ENCODE measurements at places on chromosomes 7 and 10.
A peak's percentile ranks its signal among the peaks of the same experiment; 100 is the strongest.

GRCh38 chr10:6279540-6280267 is 77.0 kb downstream of the PFKFB3 start:
- no peak for DNase-seq

DNA sequence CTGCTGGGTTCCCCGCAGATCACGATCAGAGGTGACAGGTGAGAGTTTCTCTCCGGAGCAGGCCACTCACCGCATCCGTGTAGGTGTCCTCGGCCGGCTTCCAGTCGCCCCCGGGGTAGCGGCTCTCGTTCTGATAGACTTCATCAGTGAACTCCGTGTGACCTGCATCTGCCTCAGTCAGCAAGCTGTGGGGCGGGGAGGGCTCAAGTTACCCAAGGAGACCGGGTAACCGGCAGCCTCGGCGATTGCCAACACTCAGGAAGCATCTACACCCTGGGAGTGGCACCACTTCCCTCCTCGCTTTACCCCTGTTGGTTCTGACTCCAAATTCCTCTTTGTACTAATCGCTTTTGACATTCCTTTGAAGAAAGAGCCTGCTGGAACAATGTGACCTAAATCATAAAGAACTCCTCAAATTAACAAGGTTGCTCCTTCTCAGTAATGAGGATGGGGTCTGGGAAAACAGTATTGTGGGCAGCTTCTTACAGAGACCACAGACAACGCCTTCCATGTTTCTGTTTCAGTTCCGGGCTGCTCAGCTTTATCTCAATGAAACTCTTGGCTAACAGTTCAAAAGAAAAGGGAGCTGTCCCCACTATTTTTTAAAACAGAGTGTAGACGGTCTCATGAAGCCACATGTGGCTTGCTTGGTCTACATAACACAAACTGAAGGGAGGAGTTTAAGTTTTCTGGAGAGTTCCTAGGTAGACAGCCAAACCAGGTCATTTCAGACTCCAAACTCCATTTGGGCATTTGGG is 118.1 kb downstream of the MYOF start:
- DNase-seq: no peak

GRCh38 chr10:12156367-12157123 is 27.1 kb downstream of the SEC61A2 start:
- no peak for DNase-seq

DNA sequence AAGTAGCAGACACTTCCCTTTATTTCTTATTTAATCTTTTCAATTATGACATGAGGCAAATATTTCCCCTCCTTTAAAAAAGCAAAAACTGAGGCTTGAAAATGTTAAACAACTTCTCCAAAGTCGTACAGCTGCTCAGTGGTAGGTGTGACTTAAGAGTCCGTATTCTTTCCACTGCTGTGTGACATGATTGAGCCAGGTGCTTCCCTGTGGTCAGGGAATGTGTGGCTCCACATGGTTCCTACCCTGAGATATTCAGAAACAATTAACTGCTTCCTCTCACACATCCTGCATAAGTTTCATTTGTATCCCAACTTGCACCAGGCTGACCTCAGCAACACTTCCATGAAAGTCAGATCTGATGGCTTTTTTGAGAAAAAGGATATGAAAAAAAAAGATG is 13.6 kb downstream of the OPALIN start:
- DNase-seq: no peak

DNA sequence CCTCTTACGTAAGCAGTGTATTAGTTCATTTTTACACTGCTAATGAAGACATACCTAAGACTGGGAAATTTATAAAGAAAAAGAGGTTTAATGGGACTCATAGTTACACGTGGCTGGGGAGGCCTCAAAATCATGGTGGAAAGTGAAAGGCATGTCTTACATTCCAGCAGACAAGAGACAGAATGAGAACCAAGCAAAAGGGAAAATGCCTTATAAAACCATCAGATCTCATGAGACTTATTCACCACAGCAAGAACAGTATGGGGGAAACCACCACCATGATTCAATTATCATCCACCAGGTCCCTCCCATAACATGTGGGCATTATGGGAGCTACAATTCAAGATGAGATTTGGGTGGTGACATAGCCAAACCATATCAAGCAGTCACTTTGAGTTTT is 126.3 kb upstream of the CXCL12 start:
- no peak for DNase-seq

DNA sequence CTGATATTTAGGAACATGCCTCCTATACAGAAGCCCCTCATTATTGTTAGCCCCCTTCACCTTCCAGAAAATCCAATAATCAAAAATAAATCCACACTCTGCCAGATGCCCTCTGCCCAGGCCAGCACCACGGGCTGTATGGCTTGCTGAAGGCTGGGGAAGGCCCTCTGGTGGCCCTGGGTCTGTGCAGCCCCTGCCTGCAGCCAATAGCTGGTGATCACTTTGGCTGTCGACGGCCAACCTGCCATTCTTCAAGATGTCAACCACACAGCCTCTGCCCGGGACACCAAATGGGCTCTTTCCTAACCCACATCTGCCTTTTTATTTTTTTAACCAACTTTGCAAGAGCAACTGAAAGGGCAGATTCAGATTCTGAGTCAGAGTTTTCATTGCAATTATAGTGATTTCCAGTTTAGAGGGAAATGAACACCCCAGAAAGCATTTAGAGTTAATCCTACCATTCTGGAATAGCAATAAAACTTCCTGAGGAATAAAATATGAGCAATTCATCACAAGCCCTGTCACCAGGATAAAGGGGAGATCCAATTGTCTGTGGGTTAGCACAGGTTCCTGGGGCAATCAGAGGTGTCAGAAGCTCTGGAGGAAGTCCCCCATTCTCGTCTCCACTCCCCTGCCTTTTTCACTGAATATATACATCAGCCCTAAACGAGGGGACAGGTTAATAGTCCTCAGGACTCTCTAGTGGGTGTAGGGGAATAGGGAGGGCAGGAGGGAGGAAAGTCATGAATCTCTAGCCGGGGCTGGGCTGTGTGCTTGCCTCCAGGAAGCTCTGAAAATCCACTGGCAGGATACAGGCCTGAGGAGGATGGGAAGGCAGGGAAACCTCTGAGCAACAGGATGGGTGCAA is 211.3 kb downstream of the GRID1 start:
- DNase-seq: no peak

GRCh38 chr7:46908770-46909169 is 673.1 kb downstream of the TNS3 start:
- no peak for DNase-seq

DNA sequence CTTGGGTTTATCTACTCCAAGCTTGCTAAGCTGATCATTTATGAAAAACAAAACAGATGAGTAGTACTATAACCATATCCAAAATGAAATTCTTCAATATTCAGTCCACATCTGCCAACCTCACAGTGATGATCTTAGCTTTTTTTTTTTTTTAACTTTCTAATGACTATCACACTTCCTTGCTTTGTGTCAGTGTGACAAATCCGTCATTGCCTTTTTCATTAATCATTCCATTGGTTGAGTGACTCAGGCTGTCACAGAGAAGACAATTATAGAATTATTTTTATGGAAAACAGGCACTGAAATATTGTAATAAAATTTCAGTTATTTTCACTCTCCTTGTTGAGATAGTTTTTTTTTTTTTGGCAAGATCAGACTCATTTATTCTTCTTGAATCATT is 70.7 kb downstream of the CPVL start:
- DNase-seq: no peak

- DNase-seq: no peak
Measured at GRCh38 chr10:24374134-24374915, 165.4 kb downstream of the KIAA1217 start.

DNA sequence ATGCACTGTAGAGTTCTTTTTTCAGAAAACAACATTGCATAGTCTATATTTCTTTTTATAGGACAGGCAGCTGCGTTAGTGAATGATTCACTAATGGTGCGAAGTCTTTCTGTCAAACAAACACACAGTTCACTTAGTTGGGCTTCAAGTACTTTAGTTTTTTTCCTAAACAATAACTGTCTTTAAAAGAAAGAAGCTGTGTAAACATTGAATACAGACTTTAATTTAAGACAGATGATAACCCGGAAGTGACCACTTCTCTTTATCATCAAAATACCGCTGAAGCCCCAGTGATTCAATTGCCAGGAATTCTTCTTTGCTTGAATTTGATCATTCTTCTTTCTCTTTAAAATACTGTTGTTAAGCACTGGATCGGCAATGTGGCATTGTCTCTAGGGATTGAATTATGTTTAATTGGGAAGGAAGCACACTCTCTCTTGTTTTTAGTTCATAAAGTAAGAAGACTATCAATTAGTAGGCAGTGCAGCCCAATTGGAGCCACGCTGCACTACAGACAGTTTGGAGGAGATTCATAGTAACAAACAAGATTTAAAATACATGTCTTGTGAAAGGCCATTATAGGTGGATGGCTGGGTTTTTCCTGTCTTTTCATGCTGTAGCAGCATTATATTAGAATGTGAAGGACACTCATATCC is 30.4 kb downstream of the CNTNAP2 start:
- DNase-seq: peak; percentile 4

- DNase-seq: no peak
Measured at GRCh38 chr7:50369143-50370026, 64.9 kb downstream of the IKZF1 start.

- peak; percentile 86 for DNase-seq
Measured at GRCh38 chr7:36970551-36971514, 246.5 kb upstream of the AOAH start.

- DNase-seq: no peak
Measured at GRCh38 chr7:7478569-7478968, 57.1 kb downstream of the COL28A1 start.

DNA sequence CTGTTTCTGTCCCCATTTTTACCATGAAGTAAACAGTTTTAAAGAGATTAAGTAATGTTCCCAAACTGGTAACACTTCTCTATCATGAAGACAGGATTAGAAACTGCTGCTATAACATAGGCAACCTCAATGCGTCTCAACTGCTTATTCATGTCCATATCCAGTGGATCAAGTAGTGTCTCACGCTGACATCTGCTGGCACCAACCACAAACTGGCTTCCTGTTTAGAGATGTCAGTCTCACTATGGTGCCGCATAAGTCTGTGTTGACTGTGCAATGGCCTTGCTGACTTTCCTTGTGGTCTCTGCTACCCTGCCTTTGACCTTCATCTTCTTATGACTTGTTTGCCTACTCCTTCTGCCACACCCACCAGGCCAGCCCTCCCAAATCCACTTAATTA is 369.6 kb upstream of the DPP6 start:
- no peak for DNase-seq

DNA sequence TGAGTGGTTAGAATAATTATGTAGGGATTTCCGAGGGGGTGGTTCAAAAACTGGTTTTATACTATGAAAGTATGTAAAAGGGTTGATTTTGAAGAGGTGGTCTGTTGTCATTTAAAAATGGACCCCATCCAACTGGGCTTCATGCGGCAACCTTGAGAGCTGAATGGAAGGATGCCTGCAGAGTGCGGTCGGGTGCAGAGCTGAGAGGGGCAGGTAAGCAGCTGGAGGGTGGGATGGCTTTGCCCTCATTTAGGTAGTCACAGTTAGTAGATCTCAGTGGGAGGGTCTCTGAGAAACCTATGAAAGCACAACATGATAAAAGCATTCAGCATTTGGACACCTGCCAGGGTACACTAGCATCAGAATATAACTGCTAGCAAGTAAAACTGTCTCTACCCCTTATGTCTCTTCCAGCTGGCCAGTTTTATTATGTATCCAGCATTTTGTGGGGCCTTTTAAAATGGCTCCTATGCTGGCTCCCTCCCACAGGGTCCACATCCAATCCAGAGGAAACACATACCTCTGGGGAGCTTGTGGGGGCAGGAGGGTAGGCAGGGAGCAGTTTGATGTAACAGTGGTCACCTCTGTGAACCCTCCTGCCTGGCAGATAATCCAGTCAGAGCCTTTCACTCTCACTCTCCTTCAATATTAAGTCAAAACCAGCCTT is 75.9 kb upstream of the MAGI2 start:
- DNase-seq: no peak

DNA sequence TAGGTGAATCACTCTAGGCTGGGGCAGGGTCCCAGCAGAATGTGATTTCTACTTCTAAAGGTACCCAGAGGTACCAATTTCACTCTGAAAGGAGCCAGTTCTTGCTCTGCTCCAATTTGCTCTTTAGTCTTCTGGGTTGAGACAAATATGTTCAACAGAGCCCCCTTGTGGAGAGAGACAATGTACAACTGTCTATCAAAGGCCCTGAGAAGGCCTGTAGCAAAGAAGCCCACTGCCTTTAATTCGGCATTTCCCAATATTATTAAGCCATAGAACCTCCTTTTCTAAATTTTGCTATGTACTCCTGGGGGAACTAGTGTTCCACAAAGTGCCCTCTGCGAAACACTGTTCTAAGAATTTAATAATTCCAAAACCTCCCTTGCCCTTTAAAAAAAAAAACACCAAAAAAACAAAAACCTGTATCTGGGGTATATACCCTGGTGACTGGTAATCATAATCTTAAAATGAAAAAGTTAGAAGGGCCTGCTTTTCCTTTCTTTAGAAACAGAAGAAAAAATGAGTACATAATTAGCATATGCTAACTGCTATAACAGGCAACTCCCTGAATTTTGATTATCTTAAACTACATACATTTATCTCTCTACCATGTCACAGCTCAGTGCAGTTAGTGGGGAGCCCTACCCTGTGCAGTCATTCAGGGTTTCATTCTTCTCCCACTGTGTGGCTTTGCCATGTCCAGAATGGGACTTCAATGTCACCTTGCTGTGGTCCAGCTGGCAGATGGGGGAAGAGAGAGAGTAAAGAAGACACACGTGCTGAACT is 160.9 kb upstream of the BMPER start:
- no peak for DNase-seq

DNA sequence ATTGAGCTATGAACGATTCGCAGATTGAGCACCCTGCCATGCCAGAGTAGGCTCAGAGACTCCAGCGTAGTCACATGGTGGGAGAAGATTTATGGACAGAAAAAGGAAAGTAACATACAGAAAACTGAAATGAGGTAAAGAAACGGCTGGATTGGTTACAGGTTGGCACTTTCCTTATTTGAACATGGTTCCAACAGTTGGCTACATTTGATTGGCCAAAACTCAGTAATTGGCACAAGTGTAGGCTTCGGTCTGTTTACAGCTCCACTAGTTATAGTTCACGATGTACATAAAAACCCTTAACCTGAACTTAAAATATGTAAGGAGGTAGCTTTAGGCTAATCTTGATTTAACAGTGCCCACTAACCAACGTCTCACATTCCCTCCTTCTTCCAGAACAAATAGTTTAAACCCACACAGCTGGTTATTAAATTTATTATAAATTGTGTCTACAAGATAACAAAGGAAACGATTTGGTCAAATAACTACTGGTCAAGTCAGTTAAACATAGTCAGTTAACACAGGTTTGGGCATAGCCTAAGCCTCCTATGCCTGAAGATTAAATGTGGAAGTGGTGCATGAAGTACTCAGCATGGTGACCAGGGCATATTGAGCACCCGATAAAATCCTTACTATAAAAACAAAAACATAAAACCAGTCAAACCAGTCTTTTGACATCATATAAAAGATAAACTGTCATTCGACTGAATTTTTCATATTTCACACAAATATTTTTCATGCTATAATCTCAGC is 17.9 kb upstream of the MTERF1 start:
- DNase-seq: no peak
